ENCODE measurements at places on chromosomes 6 and 20. TPM values are rescaled to one million over a fixed set of nuclear protein-coding genes. Genes with fewer than 3 reads are reported as not detected.

STMND1 gene
- total RNA-seq: not detected

PRPH2 gene
- total RNA-seq: not detected

GRCh38 chr20:35317416-35318210 lies 25.4 kb upstream of the FAM83C start:
- no peak overlapping the region for H3K27ac ChIP-seq
- H3K4me3 ChIP-seq: no peak overlapping the region

GRCh38 chr20:18166950-18167349 lies 29.3 kb downstream of the KAT14 start:
- H3K27me3 ChIP-seq: no peaks in the 10 kb centered on the region
- H3K4me3 ChIP-seq: no peak overlapping the region
- H3K36me3 ChIP-seq: peaks cover 52% of the 10 kb centered on the region
- H3K27ac ChIP-seq: peak overlapping the region; percentile 40

BMP6 gene
- 0.09 TPM for total RNA-seq

GRCh38 chr20:19817017-19817416 lies 59.0 kb downstream of the RIN2 start:
- no peak overlapping the region for H3K27ac ChIP-seq

HCK gene
- not detected for total RNA-seq

ADAM33 gene
- total RNA-seq: not detected

NR2E1 gene
- total RNA-seq: not detected

DNA sequence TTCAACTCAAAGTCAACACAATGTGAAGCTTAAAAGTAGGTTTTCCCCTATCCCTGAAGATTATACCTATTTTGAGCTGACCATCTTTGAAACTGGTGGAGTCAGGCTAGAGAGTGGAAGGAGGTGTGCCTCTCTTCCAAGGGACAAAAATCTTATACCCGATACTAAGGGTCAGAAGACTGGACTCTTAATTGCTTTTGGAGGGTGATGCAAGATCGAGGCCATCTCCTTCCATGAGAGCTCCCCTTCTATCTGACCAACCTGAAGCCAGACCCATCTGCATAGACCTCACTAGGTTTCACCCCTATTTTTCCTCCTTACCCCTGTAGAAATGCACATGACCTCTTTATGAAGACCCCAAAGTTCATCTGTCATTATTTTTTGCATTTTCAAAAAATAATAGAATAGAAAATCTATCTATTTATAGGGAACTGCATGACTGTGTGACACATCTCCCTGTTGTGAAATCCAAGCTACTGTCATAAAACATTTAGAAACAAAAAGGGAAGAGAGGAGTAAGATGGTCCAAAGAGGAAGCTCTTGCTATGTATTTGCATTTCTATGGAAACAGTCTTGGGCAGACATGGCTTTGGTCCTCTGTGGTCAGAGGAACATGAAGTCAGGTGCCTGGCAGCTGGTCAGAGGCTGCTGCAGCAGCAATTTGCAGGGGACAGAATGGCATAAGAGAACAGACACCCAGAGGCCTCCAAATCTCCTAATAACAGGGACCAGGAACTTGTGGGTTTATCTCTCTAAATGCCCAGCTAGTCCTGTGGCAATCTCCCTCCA lies 349.2 kb downstream of the MAFB start:
- no peak overlapping the region for H3K4me3 ChIP-seq
- no peaks in the 10 kb centered on the region for H3K4me1 ChIP-seq
- peaks cover 10% of the 10 kb centered on the region for H3K27me3 ChIP-seq
- no peak for DNase-seq
- H3K27ac ChIP-seq: no peak overlapping the region
- no peaks in the 10 kb centered on the region for H3K36me3 ChIP-seq

GRCh38 chr6:2643130-2643529 lies 107.6 kb downstream of the MYLK4 start:
- H3K4me1 ChIP-seq: no peaks in the 10 kb centered on the region
- peaks cover 27% of the 10 kb centered on the region for H3K27me3 ChIP-seq
- H3K4me3 ChIP-seq: no peak overlapping the region
